Erythroblast (primary cell): ENCODE measurements at places on chromosomes 4 and X.

- DNase-seq, result no peak
Measured at GRCh38 chr4:2390784-2391421, 27.5 kb downstream of the ZFYVE28 start.

DNA sequence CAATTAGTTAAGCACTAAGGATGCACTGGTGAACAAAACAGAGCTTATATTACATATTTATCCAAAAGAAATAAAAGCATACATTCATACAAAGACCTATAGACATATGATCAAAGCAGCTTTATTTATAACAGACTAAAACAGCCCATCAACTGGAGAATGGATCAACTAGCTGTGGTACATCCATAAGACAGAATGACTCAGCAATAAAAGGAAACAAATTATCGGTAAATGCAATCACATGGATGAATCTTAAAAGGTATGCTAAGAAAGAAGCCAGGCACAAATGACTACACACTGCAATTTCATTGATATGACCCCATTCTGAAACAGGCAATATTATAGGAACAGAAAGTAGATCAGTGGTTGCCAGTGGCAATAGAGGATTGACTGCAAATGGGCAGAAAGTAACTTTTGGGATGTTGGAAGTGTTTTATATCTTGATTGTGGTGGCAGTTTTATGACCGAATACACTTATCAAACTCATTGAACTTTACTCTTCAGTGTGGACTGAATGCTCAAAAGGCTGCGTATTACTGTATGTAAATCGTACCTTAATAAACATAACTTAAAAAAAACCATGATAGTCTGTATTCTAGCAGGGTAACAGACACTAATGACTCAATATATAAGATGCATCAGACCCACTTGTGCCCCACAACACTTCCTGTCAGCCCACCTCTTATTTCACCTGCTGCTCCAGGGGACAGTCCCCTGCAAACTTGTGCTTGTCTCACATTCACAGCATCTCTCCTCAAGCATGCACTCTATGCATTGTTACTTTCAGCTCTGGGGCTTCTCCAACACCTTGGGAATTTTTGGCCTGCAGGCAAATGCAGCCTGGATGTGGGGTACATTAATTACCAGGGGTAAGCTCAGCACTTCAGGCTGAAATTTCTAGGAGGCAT is 59.1 kb downstream of the MID1IP1 start:
- no peak for DNase-seq

- no peak for DNase-seq
Measured at GRCh38 chrX:25941559-25942250, 196.4 kb upstream of the MAGEB18 start.

DNA sequence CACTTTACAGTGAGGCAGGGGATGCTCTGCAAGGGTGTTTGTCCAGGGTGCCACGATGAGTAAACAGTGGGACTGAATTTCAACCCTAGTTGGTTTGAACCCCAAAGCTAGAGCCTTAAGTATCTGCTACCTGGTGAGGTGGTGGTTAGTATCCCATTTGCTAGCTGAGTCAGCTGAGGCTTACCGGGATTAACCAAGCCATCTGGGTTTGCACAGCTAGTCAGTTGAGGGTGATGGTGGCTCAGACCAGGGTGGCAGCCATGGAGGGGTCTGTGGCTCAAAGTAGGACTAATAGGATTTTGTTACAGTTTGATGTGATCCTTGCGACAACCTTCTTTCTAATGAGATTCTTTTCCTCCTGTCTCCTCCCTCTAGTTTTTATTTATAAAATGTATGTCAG is 1.9 kb downstream of the EVC start:
- no peak for DNase-seq

DNA sequence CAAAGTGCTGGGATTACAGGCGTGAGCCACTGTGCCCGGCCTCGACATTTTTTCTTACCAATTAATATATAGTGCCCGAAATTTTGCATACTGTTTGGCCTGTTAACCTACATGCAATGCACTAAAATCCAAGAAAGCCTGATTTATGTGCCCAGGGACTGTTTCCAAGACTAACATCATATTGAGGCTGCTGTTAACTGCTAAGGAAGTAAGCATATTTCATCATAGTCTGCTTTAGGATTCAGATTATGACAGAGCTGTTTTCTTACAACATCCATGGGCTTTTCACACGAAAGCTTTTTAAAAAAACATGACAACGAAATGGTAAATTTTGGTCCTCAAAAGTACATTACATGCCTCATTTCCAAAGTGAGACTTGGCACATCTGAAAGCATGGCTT is 84.4 kb downstream of the STOX2 start:
- no peak for DNase-seq
